ENCODE measurements at places on chromosomes 5 and 9. TPM values are rescaled to one million over a fixed set of nuclear protein-coding genes. Genes with fewer than 3 reads are reported as not detected.

Gene RAB3C
- 0.09 TPM for total RNA-seq

Gene SLIT3
- total RNA-seq, result under 0.01 TPM

Gene RNF183
- total RNA-seq, result not detected

Gene OGN
- not detected for total RNA-seq

Gene C1QTNF3
- total RNA-seq, result 1.4 TPM

Gene CXCL14
- total RNA-seq, result not detected

Gene TAF11L10
- not detected for total RNA-seq

Gene ADRA1B
- 0.11 TPM for total RNA-seq

Gene NR4A3
- total RNA-seq, result 0.76 TPM

Gene MARCOL
- total RNA-seq, result not detected

Gene ANKRD18A
- not detected for total RNA-seq

Gene FST
- 10.1 TPM for total RNA-seq

Gene TTC16
- not detected for total RNA-seq

Gene CDC20B
- under 0.01 TPM for total RNA-seq

Data from dermis lymphatic vessel endothelial cell (primary cell).